Placental epithelial cell (primary cell): ENCODE measurements at places on chromosomes 5 and 9. TPM values are rescaled to one million over a fixed set of nuclear protein-coding genes. Genes with fewer than 3 reads are reported as not detected.

PCDHGB6 gene
- 2.3 and 3.1 TPM in 2 replicates for total RNA-seq

DMRT2 gene
- 0.39 TPM in 1 of 2 replicates, not detected in the other for total RNA-seq

SGCD gene
- total RNA-seq, result under 0.01 and 0.11 TPM in 2 replicates

STPG3 gene
- not detected in 2 replicates for total RNA-seq

ASS1 gene
- 2.4 and 5.5 TPM in 2 replicates for total RNA-seq

PFN3 gene
- total RNA-seq, result not detected in 2 replicates

IFNB1 gene
- not detected in 2 replicates for total RNA-seq

DMRT3 gene
- total RNA-seq, result not detected in 2 replicates

ELL2 gene
- 11.4 and 19.6 TPM in 2 replicates for total RNA-seq

LRRC70 gene
- 0.65 and 2.0 TPM in 2 replicates for total RNA-seq

SLC6A18 gene
- not detected in 2 replicates for total RNA-seq

NFIB gene
- 5.2 and 11.4 TPM in 2 replicates for total RNA-seq

SPAAR gene
- not detected in 2 replicates for total RNA-seq

QRFP gene
- total RNA-seq, result not detected in 2 replicates

FOXD4 gene
- under 0.01 TPM in 1 of 2 replicates, not detected in the other for total RNA-seq

ACTBL2 gene
- total RNA-seq, result 2.7 and 17.7 TPM in 2 replicates

TUSC1 gene
- 18.1 and 22.3 TPM in 2 replicates for total RNA-seq

TAF1L gene
- total RNA-seq, result not detected in 2 replicates

SH3GL2 gene
- not detected in 2 replicates for total RNA-seq

SLC6A7 gene
- total RNA-seq, result not detected in 2 replicates

TAS2R1 gene
- under 0.01 and 0.76 TPM in 2 replicates for total RNA-seq

TMEM252 gene
- not detected in 2 replicates for total RNA-seq

ELOVL7 gene
- 0.79 and 1.5 TPM in 2 replicates for total RNA-seq

FOXD4L4 gene
- total RNA-seq, result 0.39 and 0.43 TPM in 2 replicates

SGTB gene
- 4.7 and 7.9 TPM in 2 replicates for total RNA-seq
